ENCODE measurements at places on chromosomes 1 and 21.

- DNase-seq, result no peak
Measured at GRCh38 chr1:82625537-82625936, 824.8 kb downstream of the ADGRL2 start.

- DNase-seq, result no peak
Measured at GRCh38 chr1:27403065-27403726, 10.8 kb downstream of the GPR3 start.

DNA sequence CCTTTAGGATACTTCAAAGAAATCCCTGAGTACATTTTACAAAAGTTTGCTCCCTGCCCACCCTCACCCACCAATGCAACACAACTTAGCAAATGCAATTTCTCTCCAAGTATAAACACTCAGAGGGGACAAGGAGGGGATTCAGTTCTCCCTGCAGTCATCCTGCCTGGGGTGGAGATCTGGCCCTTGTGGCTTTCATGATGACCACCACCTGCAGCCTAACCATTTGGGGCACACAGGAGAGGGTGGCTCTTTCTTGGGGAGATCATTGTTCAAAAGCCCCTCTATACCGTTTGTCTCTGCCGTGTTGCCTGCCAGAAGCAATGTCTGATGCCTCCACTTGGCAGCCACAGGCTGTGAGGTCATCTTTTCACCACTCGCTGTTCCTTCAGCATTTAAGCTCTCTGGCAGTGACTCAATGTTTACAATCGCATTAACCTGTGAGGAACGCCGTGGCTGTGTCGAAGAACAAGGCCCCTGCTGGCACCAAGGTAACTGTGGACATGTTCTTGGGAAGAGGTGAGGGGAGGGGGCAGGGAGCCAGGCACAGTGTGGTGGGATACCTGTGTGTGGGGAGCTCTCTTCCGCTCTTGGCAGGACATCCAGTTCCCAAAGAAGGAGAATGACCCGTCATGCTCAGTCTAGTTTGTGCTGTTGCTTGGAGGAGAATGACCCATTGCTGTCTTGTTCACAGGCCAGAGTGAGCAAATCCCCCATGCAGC is 103.9 kb upstream of the DUSP10 start:
- no peak for DNase-seq

- DNase-seq, result no peak
Measured at GRCh38 chr1:221670081-221670480, 71.8 kb downstream of the DUSP10 start.

GRCh38 chr1:30513396-30514136 is 209.8 kb downstream of the MATN1 start:
- no peak for DNase-seq

DNA sequence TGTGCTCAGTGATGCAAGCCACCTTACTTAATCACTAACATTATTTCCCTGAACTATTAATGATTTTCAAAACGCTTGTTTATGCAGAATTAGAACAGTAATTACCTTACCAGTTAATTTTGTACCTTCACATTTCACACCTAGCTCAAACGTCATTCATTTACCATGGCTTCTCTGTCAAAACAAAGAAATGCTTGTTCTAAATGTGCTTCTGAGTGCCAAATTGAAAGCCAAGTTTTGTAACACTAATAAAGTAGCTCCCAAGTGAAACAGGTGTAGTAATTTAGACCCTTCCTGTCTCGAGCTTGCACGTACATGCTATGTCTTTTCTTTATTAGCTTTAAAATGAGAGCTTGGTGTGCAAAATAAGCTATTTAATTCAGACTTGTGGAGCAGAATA is 533.7 kb upstream of the PKN2 start:
- DNase-seq, result no peak

GRCh38 chr1:87642581-87643221 is 314.0 kb downstream of the LMO4 start:
- no peak for DNase-seq

DNA sequence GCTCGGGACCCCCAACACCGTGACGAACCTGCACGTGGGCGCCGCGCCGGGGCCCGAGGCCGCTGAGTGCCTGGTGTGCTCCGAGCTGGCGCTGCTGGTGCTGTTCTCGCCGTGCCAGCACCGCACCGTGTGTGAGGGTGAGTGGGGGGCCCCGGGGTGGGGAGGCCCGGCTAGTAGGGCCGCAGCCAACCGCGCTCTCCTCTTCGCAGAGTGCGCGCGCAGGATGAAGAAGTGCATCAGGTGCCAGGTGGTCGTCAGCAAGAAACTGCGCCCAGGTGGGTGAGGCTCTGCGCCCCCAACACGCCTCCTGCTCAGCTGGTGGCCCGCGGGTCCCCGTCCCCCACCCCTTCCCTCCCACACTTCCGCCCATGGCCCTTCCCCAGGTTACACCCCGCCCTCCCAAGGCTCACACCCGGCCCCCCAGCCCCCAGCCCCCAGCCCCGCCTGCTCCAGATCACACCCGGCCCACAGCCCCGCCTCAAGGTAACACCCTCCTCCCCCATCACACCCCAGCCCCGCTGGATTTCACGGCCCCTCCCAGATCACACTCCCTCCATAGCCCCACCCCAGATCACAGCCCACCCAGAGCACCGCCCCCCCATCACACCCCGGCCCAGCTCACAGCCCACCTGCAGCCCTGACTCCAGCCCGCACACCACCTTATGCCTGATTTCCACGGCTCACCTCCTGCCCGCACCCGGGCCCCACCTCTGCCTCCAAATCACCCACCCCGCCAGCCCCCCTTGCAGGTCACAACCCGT is 2.4 kb upstream of the MMP23B start:
- DNase-seq, result no peak

DNA sequence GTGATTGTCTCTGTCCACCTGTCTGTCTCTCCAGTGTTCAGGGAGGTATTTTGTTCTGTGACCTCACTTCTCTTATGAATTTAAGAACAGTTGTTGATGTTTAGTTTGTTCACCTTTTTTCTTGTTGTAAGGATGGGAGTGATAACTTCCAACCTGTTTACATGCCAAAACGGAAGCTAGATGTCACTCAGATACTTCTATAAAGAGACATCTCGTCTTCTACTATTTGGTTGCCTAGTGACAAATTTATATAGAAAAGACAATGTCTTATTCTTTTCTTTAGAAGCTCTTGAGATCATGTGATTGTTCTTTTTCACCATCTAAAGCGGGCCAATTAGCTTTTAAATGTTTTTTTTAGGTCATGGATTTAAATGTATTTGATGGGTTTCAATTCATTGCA is 33.8 kb downstream of the PRSS38 start:
- DNase-seq, result no peak

Measured in dorsolateral prefrontal cortex (tissue), 122 donors.